Amniotic epithelial cell (primary cell): ENCODE measurements at places on chromosomes 13 and 19.

DNA sequence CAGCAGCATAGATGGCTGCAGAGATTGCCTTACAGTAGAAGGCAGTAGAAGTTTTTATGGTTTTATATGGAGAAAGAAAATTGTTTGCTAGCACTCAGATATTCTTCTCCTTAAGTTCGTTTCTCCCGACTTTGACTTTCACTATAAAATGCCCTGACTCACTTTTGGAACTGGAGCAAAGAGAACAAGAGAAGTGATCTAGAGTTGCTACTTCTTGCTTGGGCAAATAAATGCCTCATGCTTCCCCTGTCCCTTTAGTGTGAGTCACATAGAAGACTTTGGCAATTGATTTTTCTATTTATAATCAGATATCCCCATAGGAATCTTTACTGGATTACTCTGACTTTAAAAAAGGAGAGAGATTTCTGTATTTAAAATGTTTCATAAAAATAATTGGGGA lies 46.9 kb downstream of the ITGBL1 start:
- DNase-seq = no peak

DNA sequence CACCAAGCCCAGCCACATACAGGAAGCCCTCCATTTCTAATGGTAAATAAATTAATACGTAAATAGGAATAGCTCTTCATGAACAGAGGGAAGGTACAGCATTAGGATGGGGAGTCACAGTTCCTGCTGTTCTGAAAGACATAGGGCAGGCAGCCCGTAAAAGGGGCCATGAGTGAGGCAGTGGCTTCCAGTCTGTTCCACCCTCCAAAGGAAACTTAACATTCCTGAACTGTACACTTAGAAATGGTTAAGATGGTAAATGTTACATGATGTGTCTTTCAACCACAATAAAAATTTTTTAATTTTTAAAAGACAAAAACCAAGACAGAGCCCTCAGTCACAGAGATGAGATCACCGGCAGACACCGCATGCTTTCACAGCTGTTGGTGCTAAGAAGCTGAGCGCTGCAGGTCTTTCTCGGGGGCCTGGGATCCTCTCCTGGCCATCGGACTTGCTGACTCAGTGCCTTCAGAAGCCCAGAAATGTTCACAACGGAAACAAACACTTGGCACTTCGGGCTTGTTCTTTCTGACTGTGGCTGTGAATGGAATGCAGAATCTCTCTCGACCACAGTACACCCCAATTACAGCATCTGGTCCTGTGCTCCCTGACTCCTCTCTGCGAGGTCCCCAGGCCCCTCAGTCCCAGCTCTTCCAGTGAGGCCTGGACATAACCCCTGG lies 36.4 kb downstream of the EPS15L1 start:
- DNase-seq = peak; percentile 97

GRCh38 chr13:42820451-42820850 lies 39.1 kb downstream of the FAM216B start:
- DNase-seq = no peak

DNA sequence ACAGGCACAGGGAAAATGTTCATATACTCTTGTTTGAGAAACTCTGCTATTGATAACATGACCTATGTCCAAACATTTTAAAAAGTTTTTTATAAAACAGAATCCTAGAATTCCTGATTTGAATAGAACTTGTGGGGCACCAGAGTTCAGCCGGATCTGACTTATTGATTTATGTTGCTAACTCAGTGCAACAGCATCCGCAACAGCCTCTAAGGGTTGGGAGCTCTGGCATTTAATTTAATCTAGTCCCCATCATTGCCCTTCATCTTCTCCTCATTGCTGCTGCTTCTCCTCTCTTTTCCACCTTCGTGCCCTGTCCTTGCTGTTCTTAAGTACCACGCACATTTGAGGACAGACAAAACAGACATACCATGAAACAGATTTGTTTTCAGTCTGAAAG lies 214.5 kb downstream of the FGF14 start:
- no peak for DNase-seq

DNA sequence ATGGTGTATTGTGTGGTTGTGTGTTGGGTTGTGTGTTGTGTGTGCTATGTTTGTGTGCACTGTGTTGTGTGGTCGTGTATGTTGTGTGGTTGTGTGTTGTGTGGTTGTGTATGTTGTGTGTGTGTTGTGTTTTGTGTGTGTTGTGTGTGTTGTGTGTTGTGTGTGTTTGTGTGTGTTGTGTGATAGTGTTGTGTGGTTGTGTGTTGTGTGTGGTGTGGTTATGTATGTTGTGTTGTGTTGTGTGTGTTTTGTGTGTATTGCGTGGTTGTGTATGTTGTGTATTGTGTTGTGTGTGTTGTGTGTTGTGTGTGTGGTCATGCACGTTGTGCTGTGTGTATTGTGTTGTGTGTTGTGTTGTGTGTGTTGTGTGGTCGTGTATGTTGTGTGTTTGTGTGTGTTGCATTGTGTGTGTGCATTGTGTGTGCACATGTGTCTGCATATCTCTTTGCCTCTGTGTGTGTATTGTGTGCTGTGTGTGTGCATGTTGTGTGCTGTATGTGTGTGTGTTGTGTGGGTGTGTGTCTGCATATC lies 2.9 kb downstream of the C3 start:
- DNase-seq = peak; percentile 59

DNA sequence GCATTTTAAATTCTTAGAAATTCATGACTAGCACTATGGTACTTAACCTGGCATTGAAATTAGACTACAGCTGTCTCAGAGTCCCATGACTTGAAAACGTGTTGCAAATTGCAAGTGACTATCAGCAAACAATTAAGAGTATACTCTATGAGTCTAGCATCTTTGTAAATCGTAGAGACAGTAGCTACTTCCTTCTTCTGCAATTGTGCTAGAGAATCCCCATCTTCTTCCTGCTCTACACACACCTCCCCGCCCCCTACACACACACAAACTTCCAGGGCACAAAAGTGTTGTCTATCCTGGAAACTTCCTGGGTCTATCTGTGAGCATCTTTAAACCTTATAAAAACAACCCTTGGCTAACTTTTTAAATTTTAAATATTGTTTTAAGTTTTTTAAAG lies 35.2 kb upstream of the MIR17HG start:
- DNase-seq = no peak
